ENCODE measurements at places on chromosomes 2 and 18. TPM values are rescaled to one million over a fixed set of nuclear protein-coding genes. Genes with fewer than 3 reads are reported as not detected.

WNT10A gene
- 63.4 TPM for total RNA-seq

CREG2 gene
- total RNA-seq, result 6.9 TPM

LYPD1 gene
- not detected for total RNA-seq

GRCh38 chr2:126882736-126883665 is 15.7 kb upstream of the TEX51 start:
- no peak for DNase-seq

GRCh38 chr2:175744000-175744399 is 258.1 kb downstream of the LNPK start:
- DNase-seq, result no peak

CAPN14 gene
- total RNA-seq, result 0.05 TPM

GRCh38 chr2:45312275-45312674 is 298.8 kb downstream of the SRBD1 start:
- DNase-seq, result peak; percentile 68

UGT1A10 gene
- total RNA-seq, result not detected

LRPPRC gene
- 76.8 TPM for total RNA-seq

BOK gene
- total RNA-seq, result 114 TPM

DNA sequence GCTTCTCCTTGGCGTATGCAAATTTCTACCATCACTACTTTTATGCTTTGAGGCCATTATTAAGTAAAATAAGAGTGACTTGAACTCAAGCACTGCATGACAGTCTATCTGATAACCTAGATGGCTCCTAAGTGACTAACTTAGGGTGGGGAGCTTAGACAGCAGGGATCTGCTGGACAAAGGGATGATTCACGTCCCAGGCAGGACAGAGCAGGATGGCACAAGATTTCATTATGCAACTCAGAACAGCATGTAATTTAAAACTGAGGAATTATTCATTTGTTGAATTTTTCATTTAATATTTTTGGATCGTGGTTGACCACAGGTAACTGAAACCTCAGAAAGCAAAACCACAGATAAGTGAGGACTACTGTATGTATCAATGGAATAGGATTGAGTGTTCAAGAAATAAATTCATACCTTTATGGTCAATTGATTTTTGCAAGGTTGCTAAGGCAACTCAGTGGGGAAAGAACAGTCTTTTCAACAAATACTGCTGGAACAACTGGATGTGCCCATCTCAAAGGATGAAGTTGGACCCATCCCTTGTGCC is 115.3 kb downstream of the MBD2 start:
- no peak for DNase-seq

DNA sequence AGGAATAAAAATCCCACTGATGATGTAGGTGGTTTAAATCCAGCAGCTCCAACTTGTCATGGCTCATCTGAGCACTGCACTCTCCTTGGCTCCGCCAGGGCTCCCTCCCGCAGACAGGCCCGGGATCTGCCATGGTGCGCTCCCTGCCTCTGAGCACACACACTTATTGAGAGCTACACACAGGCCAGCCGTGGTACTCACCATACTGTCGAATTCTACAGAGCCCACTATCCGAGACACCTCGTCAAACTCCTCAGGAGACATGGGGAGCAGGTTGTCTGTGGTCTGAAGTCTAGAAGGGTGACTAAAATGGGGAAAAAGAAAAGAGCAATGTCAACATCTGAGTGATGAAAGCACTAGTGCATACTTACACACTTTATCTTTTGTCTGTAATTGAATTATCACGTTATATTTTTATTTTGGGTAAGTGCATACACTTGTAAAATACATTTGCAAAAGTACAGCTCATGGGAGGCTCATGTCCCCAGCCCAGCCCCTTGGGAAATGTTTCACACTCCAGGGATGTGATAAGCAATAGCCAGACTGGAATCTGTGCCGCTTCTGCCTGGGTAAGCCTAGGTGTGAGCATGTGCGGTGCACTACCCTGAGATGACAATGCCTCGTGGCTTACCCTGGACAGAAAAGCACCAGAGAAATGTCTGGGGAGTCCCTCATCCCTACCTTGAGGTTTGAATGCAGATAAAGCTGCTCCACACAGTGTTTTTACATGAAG is 39.2 kb downstream of the STAT1 start:
- no peak for DNase-seq

- no peak for DNase-seq
Observed at GRCh38 chr18:80171054-80171872, 62.2 kb downstream of the ADNP2 start.

DNA sequence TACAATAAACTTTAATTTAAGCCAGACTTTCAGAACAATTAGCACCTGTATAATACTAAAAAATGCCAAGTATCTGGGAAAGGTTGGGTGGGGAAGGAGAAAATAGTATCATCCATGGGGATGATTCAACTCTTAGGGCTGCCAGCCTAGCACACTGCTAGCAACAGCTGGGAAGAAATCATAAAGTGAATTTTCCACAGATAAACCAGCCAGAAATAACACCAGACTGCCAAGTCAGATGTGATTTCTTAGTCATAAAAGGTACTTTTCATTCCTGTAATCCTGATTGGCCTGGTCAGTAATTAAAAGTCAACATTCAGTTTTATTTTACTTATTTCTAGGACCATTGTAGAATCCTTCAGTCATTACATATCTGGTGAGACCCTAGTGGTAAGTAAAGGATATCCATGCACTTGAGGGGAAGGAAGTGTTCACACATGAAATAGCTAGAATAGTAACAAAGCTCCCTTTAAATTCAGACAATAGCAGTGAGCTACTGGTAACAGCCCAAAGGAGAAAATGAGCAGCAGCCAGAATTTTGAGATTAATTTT is 59.4 kb downstream of the LIMS1 start:
- DNase-seq, result peak; percentile 84

DNA sequence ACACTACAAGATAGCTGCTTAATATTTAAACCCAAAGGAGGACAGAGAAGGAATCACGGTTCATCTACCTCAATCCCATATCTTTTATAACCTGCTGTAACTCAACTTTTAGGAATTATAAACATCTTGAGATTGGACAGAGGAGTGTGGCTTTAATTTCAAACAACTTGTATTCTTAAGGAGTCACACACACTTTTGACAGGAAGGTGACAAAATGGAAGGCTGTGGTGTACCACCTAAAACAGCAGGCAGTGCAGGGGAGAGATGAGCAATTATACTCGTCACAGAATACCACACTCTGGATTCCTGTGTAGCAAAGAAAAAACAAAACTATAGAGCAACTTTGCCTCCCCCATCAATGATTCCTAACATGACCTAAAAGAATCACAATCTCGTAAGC is 194.8 kb downstream of the ZEB2 start:
- DNase-seq, result peak; percentile 7

SERPINB13 gene
- total RNA-seq, result not detected

- peak; percentile 39 for DNase-seq
Observed at GRCh38 chr2:65456064-65456463, 23.7 kb upstream of the SPRED2 start.

DNA sequence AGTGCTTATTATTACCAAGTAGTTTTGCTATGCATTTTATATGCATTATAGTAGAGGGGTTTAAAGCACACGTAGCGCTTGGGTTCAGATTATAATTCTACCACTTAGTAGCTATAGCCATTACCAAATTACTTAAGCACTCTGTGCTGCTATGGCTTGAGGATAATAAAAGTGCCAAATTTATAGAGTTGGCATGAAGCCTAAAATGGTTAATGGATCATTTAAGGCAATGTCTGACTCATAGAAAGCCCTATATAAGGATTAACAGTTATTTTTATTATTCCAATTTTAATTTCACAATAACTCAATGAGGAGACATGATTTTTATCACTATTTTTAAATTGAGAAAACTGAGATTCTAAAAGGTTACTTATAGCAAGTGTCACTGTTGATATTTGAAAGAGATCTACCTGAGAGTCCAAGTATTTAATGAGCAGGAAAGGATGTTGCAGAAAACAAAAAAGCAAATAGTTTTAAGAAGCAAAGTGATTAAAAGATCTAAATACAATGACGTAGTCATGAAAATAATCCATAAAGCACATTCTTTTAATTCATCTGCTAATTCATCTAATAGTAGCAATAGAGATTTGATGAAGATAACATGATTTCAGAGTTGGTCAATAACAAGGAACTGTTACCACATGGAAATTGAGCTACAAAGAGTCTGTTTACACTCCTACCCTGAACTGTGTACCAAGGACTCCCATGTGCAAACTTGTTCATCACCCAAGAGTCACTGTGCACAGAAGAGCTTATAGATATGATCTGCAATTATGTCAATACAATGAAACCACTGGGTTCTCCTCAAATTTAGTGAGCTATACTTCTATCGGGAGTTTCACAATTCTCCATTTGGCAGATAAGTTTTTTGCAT is 78.8 kb upstream of the DTNA start:
- DNase-seq, result no peak

GRCh38 chr2:181085734-181086133 is 105.3 kb downstream of the UBE2E3 start:
- DNase-seq, result no peak

GRCh38 chr2:161426455-161426921 is 10.4 kb downstream of the TBR1 start:
- no peak for DNase-seq

GRCh38 chr18:56276466-56276865 is 361.9 kb downstream of the TXNL1 start:
- no peak for DNase-seq

GPR75 gene
- total RNA-seq, result 0.94 TPM

IL37 gene
- not detected for total RNA-seq

DNA sequence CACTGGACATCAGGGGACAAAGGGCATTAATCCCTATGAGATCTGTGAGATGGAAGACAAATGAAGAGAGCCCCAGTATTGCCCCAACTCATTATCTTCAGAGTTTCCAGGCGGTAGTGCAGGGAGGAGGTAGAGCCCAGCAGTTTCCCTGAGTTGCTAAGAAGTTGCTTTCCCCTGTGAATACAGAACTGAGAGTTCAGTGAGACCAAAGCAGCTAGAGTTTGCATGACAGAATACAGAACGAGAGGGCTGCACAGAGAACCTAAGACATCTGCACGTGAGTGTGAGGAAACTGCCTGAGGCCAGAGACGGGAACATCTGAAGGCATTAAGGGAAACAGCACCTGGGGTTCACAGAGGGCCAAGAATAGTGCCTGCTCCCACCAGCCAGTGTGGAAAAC is 18.1 kb upstream of the PGAP1 start:
- DNase-seq, result no peak

GRCh38 chr2:242075696-242076095 is 206.2 kb downstream of the RTP5 start:
- DNase-seq, result no peak

DNA sequence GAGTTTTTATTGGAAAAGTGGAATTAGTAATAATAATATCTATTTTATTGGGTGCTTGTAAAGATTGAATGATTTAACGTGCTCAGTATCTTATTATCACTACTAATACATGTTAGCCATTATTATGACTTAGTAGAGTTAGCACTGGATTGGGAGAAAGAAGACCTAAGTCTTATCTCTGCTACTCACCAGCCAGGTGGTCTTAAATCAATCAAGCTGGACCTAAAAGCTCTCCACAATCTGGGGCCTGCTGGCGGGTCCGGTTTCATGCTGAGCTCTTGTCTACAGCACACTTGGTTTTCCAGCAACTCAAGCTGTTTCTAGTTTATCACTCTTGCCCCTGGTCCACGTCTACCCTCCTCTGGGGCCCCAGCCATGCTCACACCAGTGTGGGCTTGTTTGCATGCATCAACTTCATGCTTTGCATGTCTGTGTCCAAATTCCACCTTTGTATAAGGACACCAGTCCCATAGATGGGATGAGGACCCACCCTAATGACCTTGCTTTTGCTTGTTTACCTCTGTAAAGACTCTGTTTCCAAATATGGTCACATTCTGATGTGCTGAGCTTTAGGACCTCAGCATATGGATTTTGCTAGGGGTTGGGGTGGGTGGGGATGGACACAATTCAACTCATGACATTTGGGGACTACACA is 363.1 kb downstream of the LPIN1 start:
- no peak for DNase-seq

SPP2 gene
- not detected for total RNA-seq

CHRNG gene
- total RNA-seq, result 697 TPM

GRCh38 chr2:24826773-24827145 is 33.5 kb downstream of the CENPO start:
- DNase-seq, result no peak

- DNase-seq, result no peak
Observed at GRCh38 chr2:153476816-153477635, 1.5 kb downstream of the RPRM start.

DNA sequence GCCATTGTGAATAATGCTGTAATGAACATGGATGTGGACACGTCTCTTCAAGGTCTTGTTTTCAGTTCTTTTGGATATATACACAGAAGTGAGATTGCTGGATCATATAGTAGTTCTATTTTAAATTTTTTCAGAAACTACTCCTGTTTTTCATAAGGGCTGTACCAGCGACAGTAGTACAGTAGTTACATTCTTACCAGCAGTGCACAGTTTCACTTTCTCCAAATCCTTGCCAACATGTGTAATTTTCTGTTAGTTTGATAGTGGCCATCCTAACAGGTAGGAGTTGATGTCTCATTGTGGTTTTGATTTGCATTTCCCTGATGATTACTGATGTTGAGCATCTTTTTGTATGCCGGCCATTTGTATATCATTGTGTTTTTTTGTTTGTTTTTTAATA is 81.7 kb downstream of the EPC2 start:
- no peak for DNase-seq

DNA sequence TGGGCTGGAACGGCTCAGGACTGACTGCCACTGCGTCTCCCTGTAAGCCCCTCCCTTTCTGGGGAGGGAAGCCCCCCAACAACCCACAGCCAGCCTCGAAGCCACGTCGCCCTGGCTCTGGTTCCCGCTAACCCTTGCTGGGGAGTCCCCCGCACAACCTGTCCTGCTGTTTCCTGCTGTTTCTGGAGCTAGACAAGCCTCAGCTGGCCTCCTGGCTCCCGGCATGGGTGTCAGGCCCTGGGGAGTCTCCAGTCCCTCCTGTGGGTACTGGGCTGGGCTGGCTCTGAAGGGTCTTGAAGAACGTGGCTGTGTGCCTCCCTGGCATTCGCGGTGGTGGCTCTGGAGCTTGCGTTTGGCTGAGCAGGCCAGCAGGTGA is 20.9 kb downstream of the NFATC1 start:
- DNase-seq, result no peak

GRCh38 chr2:160890667-160891352 is 269.4 kb upstream of the TANK start:
- no peak for DNase-seq

- no peak for DNase-seq
Observed at GRCh38 chr18:63908858-63909257, 1.1 kb downstream of the SERPINB10 start.
